ENCODE measurements at places on chromosomes 12 and 14. TPM values are rescaled to one million over a fixed set of nuclear protein-coding genes. Genes with fewer than 3 reads are reported as not detected.

TMEM253 gene
- total RNA-seq: 0.63 TPM

LTBP2 gene
- total RNA-seq: 13.9 TPM

ADAMTS20 gene
- not detected for total RNA-seq

PRH2 gene
- 0.53 TPM for total RNA-seq

Measured in right cardiac atrium (tissue), 5 donors.